ENCODE measurements at places on chromosomes 2 and 18. TPM values are rescaled to one million over a fixed set of nuclear protein-coding genes. Genes with fewer than 3 reads are reported as not detected.

ONECUT2 gene
- total RNA-seq, result under 0.01 TPM

ASXL3 gene
- total RNA-seq, result not detected

CLEC4F gene
- total RNA-seq, result not detected

PDE11A gene
- 0.36 TPM for total RNA-seq

RBKS gene
- 1.1 TPM for total RNA-seq

INHBB gene
- total RNA-seq, result under 0.01 TPM

ANKRD30BL gene
- 0.29 TPM for total RNA-seq

CCBE1 gene
- 53.0 TPM for total RNA-seq

DSG1 gene
- not detected for total RNA-seq

TEKT4 gene
- not detected for total RNA-seq

FARP2 gene
- total RNA-seq, result 44.5 TPM

SERPINB2 gene
- total RNA-seq, result 0.72 TPM

SH3RF3 gene
- total RNA-seq, result 14.8 TPM

UGT1A10 gene
- total RNA-seq, result not detected

CCL20 gene
- 1.2 TPM for total RNA-seq

SAP130 gene
- total RNA-seq, result 5.4 TPM

IGFBP5 gene
- 29.5 TPM for total RNA-seq

RNMT gene
- total RNA-seq, result 35.8 TPM

TUBB8B gene
- total RNA-seq, result not detected

RAPH1 gene
- 57.2 TPM for total RNA-seq

CTNNA2 gene
- 0.29 TPM for total RNA-seq

PIAS2 gene
- total RNA-seq, result 38.9 TPM

CDH20 gene
- total RNA-seq, result not detected

KIAA2012 gene
- not detected for total RNA-seq

COBLL1 gene
- 10.9 TPM for total RNA-seq
